ACHN (cell line): ENCODE measurements at places on chromosomes 2 and 18.

- DNase-seq = no peak
These were observed 187.0 kb upstream of the CYRIA start for GRCh38 chr2:16852651-16853050.

DNA sequence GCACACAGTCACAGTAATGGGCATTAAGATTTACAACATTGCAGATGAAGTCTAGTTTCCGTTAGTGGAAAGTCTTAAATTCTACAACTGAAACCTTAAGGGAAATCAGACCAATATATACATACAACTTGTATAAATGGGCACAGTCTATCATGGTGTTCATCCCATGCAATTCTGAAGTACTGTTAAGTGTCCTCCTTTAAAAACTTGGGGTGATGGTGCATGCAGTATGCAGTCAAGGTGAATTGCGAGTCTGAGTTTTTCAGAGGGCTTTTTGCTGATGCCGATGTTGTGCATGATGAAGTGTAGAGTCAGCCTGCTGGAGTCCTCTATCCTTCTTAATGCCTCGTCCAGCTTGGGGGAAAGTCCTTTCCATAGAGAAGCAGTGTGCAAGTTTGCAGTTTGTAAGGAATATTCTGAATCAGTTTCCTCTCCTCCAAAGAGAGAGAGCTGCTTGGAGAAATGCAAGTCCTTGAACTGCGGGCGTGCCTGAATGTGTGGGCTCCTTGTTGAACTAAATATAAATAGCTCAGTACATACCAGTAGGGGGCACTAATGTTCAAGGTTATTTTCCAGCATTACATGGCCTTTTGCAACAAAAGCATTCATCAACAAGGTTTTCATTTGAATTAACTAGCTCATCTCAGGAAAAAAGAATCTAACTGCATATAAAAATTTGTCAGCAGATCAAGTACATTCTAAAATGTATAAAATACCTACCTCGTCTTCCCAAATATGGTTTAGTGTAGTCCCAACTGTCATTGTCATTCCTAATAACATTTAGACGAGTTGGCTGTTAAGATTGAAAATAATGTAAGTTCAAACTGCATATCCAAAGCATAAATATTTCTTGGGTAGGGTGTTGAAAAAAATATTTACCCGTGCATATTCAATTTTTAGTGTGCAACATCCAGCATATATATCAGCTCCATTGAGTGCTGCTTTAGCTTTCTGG lies 21.3 kb downstream of the HNRNPLL start:
- peak; percentile 80 for DNase-seq

- no peak for DNase-seq
These were observed 3.7 kb upstream of the AQP12A start for GRCh38 chr2:240687741-240688552.

- no peak for DNase-seq
These were observed 462.8 kb upstream of the ID2 start for GRCh38 chr2:8219096-8219495.

DNA sequence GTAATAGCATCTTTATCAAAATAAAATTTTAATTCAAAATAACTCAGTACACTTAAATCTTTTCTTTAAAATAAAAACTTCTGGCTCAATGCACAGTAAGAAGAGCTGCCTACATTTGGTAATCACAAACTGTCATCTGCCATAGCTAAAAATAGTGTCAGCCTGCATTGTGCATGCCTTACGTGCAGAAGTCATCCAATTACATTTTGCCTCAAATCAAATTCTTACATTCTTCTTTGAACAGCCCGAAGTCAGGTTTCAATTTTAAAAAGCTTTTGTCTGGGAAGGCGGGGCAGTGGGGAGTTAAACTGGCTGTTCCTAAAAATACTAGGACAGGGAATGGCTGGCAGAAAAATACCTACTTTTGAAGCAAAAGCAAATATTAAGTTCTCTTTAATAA lies 51.1 kb downstream of the RTN4 start:
- DNase-seq = no peak
